Anterior cingulate cortex (tissue), 58 donors: ENCODE measurements at places on chromosomes 16 and 17.

DNA sequence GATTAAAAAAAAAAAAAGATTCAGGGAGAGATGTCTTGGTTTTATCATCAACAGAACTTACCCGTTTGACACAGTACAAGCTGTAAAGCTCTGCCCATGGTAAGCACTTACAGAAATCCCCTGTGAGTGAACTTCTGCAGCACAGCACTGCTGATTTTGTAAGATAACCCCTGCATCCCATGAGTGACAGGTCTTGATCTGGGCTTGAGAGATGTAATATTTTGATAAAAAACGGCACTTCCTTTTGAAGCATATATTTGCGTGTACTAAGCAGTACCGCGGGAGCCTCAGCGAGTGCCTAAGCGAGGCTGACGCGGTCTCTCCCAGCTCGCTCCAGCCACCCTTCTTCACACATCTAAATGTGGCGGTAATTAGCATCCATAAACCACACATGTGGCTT lies 50.5 kb downstream of the IKZF3 start:
- DNase-seq: no peak

DNA sequence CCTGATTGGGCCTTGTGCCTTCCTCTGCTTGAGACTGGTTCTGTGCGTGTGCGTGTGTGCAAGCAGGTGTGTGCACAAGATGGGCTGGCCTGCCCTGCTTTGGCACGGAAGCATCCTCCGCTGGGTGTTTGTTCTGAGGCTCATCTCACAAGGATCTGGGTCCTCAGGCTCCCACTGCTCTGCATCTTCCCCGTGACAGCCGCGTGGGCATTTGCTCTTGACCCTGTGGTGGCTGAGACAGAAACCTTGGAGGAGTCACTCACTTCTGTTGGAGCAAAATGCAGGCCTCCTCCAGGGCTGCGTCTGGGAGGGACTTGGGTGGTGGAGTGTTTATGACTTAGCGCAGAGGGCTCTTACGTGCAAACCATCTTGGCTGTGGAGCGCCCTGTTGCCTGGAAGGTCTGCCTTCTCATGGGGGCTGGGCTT lies 119.2 kb downstream of the RPTOR start:
- no peak for DNase-seq

DNA sequence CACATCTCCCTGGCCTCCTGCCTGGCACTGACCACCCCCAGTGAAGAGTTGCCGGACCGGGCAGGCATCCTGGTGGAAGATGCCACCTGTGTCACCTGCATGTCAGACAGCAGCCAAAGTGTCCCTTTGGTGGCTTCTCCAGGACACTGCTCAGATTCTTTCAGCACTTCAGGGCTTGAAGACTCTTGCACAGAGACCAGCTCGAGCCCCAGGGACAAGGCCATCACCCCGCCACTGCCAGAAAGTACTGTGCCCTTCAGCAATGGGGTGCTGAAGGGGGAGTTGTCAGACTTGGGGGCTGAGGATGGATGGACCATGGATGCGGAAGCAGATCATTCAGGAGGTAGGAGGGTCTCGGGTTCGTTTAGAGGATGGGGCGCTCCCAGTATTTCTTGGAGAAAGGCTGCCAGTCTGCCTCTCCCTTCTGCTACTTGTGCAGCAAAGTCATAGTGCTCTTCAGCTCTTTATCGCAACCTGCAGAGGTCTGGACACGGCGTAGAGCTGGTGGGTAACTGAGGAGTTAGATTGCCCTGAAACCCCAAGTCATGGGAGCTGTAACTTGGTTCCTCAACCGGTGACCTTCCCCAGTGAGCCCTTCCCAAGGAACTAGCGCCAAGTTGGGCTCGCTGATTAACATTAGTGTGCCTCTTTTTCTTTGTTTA lies 21.9 kb downstream of the AKAP1 start:
- DNase-seq: no peak

- DNase-seq: no peak
Measured at GRCh38 chr16:24178496-24178895, 77.6 kb upstream of the CACNG3 start.

GRCh38 chr16:12927591-12927990 lies 26.2 kb downstream of the SHISA9 start:
- DNase-seq: no peak

GRCh38 chr17:70642059-70642458 lies 472.7 kb downstream of the KCNJ2 start:
- DNase-seq: no peak

GRCh38 chr16:67468731-67469130 lies 12.2 kb downstream of the ATP6V0D1 start:
- no peak for DNase-seq

GRCh38 chr17:252456-252855 lies 71.0 kb upstream of the DOC2B start:
- no peak for DNase-seq

GRCh38 chr16:23528644-23529310 lies 18.5 kb upstream of the GGA2 start:
- DNase-seq: no peak

GRCh38 chr17:50785946-50786570 lies 18.7 kb upstream of the ANKRD40CL start:
- DNase-seq: no peak

GRCh38 chr16:80298676-80299075 lies 242.1 kb upstream of the DYNLRB2 start:
- DNase-seq: no peak

DNA sequence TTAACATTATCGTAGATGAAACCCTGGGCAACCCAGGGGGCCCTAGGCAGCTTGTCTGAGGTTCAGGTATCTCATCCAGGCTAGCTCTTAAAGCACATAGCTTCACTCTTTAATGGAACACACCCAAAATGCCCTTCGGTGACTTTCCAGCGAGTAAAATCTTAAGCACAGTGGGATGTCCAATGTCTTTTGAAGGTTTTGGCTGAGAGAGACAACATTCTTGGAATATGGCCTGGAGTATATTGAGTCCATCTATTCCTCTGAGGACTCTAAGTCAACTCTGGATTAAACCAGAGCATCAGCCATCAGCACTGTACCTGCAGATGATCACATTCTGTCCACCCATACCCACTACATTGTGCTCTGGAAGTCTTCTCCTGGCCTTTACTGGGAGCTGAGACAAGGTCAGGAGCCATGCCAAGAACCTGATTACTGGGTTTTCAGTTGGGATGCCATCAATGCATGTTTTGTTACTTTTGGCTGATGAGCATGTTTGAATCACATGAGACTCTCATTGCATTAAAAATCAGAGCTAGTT lies 63.4 kb upstream of the CDH11 start:
- no peak for DNase-seq

- DNase-seq: no peak
Measured at GRCh38 chr17:80783971-80784370, 207.7 kb upstream of the CHMP6 start.

GRCh38 chr16:84581158-84581557 lies 36.7 kb downstream of the COTL1 start:
- DNase-seq: no peak

- DNase-seq: no peak
Measured at GRCh38 chr16:65601781-65602180, 479.9 kb upstream of the CDH11 start.

- no peak for DNase-seq
Measured at GRCh38 chr16:11009027-11009755, 64.8 kb downstream of the CLEC16A start.

- no peak for DNase-seq
Measured at GRCh38 chr16:30478766-30479478, 6.4 kb downstream of the ITGAL start.

DNA sequence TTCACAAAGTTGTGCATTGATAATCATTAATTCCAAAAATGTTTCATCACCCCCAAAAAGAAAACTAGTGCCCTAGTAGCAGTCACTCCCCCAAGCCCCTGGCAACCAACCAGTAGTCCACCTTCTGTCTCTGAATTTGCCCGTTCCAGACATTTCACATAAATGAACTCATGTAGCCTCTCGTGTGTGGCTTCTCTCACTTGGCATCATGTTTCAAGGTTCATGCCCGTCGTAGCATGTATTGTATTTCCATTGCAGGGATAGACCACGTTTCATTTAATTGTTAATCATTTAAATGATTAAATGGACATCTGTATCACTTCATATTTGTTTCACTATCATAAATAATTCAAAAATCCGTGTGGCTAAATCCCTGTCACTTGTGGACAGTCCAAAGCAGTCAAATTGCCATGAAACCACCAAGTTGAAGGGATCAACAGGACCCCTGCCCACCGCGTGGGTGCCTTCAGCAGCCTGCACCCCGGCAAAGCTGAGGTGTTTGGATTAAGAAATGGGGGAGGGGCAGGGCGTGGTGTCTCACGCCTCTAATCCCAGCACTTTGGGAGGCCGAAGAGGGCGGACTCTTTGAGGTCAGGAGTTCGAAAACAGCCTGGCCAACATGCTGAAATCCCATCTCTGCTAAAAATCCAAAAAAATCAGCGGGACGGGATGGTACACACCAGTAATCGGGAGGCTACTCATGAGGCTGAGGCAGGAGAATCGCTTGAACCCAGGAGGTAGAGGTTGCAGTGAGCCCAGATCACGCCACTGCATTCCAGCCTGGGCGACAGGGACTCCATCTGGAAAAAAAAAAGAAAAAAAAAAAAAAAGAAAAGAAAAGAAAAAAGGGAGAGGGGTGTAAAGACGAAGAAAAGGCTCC lies 8.7 kb upstream of the FLYWCH2 start:
- no peak for DNase-seq

DNA sequence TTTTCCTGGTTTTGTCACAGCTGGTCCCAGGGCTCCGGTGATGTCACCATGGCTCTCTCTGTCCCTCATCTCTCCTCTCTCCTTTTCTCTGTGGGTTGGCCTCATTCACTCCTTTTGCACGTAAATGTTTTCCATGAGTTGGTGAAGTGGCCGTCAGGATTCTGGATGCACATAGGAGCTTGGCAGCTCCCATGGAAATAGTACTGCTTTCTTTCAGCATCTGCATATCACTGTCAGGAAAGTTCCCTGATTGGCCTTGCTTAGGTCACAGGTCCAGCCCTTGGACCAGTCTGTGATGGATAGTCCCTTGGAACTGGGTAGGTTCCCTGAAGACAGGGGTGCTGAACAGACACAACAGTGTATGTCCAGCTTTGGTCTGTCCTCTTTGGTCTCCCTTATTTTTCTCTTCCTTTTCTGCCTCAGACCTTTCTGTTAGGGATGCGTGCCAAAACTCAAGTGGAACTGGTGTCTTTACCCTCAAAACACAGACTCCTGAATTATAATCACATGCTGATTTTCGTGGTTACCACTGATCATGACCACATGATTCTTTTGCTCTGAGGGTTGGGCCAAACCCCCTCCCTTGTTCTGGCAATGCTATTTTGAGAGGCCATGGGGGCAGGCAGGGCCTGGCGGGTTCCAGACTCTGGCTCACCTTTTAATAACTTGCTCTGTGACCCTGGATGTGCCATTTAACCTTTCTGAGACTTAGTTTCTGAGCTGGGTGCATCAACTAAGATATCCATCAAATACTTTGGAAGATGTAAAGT lies 99.0 kb downstream of the MSI2 start:
- DNase-seq: no peak

DNA sequence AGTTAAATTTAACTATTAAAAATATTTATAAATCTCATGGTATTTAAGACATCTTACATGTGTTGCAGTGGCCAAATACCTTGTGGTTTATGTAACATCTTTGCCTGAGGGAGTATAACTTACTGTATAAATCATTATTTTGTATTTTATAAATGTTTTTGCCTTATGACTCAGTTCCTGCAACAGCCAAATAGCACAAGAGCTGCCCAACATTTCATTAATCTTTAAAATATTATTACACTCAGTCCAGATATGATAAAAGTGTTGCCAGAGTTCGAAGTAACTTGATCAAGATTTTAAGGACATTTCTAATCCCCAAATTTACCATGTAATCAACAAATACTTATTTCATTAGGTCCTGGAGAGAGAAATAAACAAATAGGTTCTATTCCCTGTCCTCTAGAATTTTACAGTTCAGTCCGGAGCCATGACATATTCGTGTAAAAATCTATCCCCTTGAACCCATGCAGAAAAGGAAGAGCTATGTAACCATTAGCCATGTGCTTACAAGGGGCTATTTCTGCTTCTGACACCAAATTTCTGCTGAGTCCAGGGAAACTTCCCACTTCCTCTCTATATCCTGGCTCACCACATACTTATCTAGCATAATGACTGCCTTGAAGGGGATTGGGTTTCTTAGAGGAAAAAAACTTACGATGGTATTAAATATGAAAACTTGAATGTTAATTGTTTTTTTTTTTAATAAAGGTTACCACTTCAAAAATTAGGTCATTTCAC lies 44.0 kb downstream of the IRX6 start:
- no peak for DNase-seq

GRCh38 chr16:9820476-9821246 lies 361.6 kb downstream of the GRIN2A start:
- DNase-seq: no peak

GRCh38 chr16:73978407-73978784 lies 318.2 kb upstream of the PSMD7 start:
- no peak for DNase-seq

GRCh38 chr16:85853547-85854545 lies 45.1 kb upstream of the IRF8 start:
- no peak for DNase-seq

DNA sequence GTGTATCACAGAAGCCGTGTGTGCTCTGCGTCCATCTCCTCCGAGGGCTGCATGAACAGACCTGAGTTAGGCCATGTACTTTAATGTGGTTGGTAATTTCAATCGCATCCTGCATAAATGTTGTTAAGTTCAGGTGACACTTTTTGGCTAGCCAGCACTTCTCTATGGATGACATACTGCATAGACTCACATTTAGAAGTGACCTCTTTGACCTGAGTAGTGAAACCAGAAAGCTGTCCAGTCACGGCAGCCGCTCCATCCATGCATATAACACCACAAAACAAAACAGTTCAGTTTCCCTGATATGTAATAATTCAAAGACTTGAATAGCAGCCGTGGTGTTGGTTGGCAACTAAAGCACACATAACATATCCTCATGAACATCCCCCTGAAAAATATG lies 94.1 kb downstream of the CYTH1 start:
- no peak for DNase-seq

DNA sequence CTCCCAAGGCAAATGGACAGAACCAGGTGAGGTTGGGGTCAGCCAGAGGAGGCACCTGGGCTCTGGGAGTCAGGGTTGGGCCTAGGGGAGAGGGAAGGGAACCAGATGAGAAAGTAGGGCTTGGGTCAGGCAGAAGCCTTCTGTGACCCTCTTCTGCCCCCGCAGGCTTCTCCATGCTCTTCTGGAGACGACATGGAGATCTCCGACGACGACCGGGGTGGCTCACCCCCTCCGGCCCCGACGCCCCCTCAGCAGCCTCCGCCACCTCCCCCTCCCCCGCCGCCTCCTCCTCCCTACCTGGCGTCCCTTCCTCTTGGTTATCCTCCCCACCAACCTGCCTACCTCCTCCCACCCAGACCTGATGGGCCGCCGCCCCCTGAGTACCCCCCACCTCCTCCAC lies 7.9 kb downstream of the SETD1A start:
- DNase-seq: no peak

GRCh38 chr16:83533193-83533592 lies 274.6 kb upstream of the HSBP1 start:
- no peak for DNase-seq

- DNase-seq: peak; percentile 60
Measured at GRCh38 chr16:49856672-49857330, 889 bp upstream of the ZNF423 start.

DNA sequence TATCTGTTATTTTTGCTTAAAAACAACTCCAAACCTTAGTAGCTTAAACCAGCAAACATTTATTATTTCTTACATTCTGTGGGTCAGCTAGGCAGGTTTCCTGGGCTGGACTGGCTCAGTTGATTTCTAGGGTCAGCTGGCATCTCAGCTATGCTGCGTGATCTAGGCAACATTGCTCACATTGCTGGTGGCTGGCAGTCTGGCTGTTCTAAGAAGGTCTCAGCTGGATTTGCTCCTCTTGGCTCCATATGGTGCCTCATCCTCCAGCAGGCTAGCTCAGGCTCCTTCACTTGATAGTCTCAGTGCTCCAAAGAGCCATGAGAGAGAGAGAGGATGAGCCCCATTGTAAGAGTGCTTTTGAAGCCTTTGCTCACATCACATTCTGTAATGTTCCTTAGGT lies 470.6 kb upstream of the CDH5 start:
- DNase-seq: no peak
